Activated CD4-positive, alpha-beta memory T cell treated with anti-CD3 and anti-CD28 coated beads for 36 hours (primary cell): ENCODE measurements at places on chromosomes 5 and 9. TPM values are rescaled to one million over a fixed set of nuclear protein-coding genes. Genes with fewer than 3 reads are reported as not detected.

DNA sequence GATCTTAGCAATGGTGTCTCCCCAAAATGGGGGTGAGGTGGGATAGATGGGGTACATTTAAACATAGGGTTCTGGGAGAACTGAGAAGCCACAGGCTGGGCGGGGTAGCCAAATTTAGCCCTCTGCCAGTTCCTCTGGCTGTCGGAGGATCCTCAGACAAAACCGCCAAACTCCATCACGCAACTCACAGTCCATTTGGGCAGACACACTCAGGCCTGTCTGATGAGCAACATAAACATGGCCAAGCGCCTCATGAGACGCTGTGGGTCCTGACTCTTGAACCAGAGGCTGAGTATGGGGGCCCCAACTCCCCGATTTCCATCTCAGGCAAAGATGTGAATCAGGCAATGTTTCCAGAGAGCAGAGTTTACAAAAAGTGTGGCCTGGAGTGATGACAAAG is 162.3 kb downstream of the FGF18 start:
- no peaks in the 10 kb centered on the region for H3K36me3 ChIP-seq
- no peak overlapping the region for H3K4me3 ChIP-seq
- no peak for DNase-seq
- no peaks in the 10 kb centered on the region for H3K4me1 ChIP-seq

Gene DNAJB5
- total RNA-seq, result 12.0 TPM

Gene FOXD4L3
- total RNA-seq, result not detected

- H3K36me3 ChIP-seq, result no peaks in the 10 kb centered on the region
- no peak for DNase-seq
- H3K27ac ChIP-seq, result no peak overlapping the region
- peaks cover 3% of the 10 kb centered on the region for H3K27me3 ChIP-seq
These were observed 42.7 kb downstream of the GADD45G start for GRCh38 chr9:89647366-89648128.

DNA sequence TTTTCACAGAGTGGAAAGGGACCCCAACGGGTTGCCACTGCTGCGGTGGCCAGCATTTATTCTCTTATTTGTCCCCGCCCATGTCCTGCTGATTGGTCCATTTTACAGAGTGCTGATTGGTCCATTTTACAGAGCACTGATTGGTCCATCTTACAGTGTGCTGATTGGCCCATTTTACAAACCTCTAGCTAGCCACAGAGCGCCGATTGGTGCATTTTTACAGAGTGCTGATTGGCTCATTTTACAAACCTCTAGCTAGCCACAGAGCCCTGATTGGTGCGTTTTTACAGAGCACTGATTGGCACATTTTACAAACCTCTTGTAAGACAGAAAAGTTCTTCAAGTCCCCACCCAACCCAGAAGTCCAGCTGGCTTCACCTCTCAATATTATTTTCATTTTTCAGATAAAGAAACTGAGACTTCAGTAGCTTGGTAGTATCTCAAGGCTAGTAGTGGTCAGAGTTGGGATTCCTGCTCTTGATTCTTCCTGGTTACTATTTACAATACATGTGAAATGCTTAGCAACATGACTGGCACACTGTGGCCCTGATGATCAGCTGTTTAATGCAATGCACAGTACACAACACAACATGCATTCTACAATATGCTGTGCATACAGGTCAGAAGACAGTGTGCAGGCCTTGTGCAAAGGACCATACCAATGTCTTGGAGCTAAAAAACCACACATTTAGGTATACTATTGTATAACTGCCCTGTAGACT is 63.6 kb upstream of the BOD1 start:
- H3K36me3 ChIP-seq, result no peaks in the 10 kb centered on the region
- peaks cover 1% of the 10 kb centered on the region for H3K27me3 ChIP-seq
- no peak for DNase-seq
- H3K27ac ChIP-seq, result no peak overlapping the region

Gene ERMP1
- total RNA-seq, result 23.2 TPM

- H3K27ac ChIP-seq, result peak overlapping the region; percentile 38
- DNase-seq, result no peak
- peaks cover 31% of the 10 kb centered on the region for H3K4me1 ChIP-seq
- H3K4me3 ChIP-seq, result no peak overlapping the region
- no peaks in the 10 kb centered on the region for H3K27me3 ChIP-seq
These were observed 79.5 kb downstream of the PRRT1B start for GRCh38 chr9:131624636-131625507.

- no peak for DNase-seq
- no peak overlapping the region for H3K27ac ChIP-seq
- no peak overlapping the region for H3K4me3 ChIP-seq
- H3K36me3 ChIP-seq, result no peaks in the 10 kb centered on the region
These were observed 67.6 kb upstream of the TMC1 start for GRCh38 chr9:72453797-72454196.

GRCh38 chr5:141997358-141997960 is 15.4 kb downstream of the GNPDA1 start:
- H3K27ac ChIP-seq, result no peak overlapping the region
- H3K4me3 ChIP-seq, result no peak overlapping the region
- peaks cover 32% of the 10 kb centered on the region for H3K36me3 ChIP-seq
- no peaks in the 10 kb centered on the region for H3K27me3 ChIP-seq
- DNase-seq, result no peak

GRCh38 chr5:80139466-80139972 is 104.4 kb downstream of the THBS4 start:
- peaks cover 21% of the 10 kb centered on the region for H3K36me3 ChIP-seq
- H3K4me3 ChIP-seq, result no peak overlapping the region
- H3K27me3 ChIP-seq, result no peaks in the 10 kb centered on the region
- no peak for DNase-seq
- peaks cover 90% of the 10 kb centered on the region for H3K4me1 ChIP-seq

Gene GABRG2
- not detected for total RNA-seq

DNA sequence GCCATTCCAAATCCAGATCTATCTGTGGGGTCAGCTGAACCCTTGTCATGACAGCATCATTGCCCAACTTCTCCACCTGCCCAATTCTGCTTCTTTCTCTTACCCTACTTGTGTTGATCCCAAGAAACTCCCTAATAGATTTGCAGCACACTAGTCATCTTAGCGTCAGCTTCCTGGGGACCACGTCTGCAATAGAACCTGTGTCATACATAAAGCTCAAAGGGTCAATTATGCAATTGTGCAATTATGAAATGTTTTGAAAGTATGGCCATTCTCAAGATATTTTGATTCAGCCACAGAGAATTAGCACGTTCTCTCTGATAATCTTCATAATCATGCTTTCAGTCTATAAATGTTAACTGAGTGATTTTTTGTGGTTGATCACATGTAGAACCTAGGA is 87.4 kb upstream of the PAPPA start:
- no peaks in the 10 kb centered on the region for H3K36me3 ChIP-seq
- no peaks in the 10 kb centered on the region for H3K27me3 ChIP-seq
- H3K27ac ChIP-seq, result no peak overlapping the region
- no peaks in the 10 kb centered on the region for H3K4me1 ChIP-seq

DNA sequence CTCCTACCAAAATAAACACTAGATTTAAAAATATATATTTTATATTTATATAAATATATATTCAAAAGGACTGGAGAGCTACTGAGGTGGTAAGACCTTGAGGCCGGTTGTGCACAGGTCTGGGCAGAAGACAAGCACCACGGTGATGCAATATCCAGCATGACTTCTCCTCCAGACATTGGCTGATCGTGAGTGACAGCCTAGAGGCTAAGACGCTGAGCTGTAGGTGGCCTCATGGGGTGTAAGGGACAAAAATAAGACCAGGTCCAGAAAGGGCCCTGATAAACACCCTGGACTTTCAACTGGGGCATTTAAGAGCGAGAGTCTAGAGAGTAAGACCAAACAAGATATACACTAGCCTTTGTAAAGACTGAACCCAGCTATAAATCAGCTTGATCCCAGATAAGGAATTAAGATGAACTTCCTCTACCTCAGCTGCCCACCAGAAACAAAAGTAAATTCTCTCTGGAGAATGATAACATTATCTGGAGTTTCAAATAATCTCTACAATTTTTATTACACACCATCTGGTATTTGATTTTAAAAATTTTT is 14.2 kb upstream of the C5orf47 start:
- no peak for DNase-seq
- H3K36me3 ChIP-seq, result no peaks in the 10 kb centered on the region
- peaks cover 8% of the 10 kb centered on the region for H3K27me3 ChIP-seq
- H3K4me3 ChIP-seq, result no peak overlapping the region

Gene IL5
- 5.0 TPM for total RNA-seq

DNA sequence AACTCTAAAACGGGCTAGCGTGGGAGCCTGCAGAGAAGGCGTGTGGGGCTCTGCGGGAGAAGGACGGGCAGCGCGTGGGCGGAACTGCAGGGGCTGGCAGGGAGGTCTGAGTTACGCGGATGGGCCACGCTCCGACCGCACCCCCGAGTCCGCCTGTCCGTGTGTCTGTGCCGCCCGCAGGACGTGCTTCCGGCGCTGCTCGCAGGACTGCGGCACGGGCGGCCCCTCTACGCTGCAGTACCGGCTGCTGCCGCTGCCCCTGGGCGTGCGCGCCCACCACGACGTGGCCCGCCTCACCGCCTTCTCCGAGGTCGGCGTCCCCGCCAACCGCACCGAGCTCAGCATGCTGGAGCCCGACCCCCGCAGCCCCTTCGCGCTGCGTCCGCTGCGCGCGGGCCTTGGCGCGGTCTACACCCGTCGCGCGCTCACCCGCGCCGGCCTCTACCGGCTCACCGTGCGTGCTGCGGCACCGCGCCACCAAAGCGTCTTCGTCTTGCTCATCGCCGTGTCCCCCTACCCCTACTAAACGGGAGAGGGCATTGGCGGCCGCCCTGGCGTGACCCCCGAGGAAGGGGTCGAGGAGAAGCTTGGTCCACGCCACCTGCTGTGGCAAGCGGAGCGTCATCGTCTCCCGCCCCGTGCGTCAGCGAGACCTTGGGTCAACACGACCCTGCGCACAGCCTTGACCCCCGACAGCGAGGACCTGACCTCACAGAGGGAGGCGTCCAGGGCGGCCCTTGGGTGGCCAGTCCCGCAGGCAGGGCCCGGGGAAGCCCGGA is 11.4 kb upstream of the ASS1 start:
- no peak overlapping the region for H3K27ac ChIP-seq
- H3K27me3 ChIP-seq, result peaks cover 34% of the 10 kb centered on the region
- no peaks in the 10 kb centered on the region for H3K36me3 ChIP-seq
- peaks cover 3% of the 10 kb centered on the region for H3K4me1 ChIP-seq
- H3K4me3 ChIP-seq, result no peak overlapping the region

Gene IPPK
- 10.8 TPM for total RNA-seq

DNA sequence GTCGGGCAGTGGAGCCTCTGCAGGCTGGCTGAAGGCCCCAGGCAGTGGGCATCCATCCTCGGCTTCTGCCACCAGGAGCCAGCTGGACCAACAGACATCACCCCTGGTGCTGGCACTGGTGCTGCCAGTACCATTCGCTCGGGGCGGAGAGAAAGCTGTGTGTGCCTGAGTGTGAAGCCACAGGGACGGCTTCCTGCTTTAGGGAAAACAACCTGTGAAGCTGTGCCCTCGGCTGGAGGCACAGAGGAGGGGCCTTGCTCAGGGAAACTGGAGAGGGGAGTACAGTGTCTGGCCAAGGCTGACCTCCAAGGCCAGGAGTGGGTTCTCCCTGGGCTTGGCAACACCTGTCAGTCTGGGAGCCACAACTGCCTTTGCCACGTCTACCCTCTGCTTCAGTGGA is 38.3 kb downstream of the NEK6 start:
- peaks cover 24% of the 10 kb centered on the region for H3K4me1 ChIP-seq
- H3K4me3 ChIP-seq, result no peak overlapping the region
- no peaks in the 10 kb centered on the region for H3K27me3 ChIP-seq
- no peaks in the 10 kb centered on the region for H3K36me3 ChIP-seq
- DNase-seq, result no peak

DNA sequence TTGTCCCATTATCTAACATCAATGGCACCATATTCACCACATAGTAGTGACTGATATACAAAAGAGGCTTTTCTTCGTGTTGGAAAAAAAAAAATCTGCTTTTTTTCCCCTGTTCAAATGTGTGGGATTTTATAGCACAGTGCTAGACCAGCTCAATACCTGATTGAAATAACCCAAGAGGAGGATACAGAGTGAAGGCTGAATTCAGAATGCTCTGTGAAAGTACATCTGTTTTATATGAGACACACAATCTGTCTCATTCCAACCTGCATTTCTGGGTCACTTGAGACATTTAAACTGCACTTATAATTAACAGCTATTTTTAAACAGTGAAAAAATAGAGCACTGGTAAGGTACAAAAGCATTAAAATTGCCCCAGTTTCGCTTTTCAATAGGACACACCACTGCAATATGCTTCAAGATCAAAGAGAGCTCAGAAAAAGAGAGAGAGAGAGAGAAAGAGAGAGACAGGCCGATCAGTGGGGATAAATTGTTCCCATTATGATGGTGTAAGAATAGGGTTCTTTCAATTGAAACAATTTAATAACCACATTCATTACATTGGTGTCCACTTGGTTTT is 179.3 kb downstream of the NR2F1-AS1 start:
- DNase-seq, result no peak
- H3K27me3 ChIP-seq, result peaks cover 6% of the 10 kb centered on the region

GRCh38 chr9:134329576-134329855 is 3.3 kb downstream of the RXRA start:
- peaks cover 5% of the 10 kb centered on the region for H3K4me1 ChIP-seq
- H3K36me3 ChIP-seq, result no peaks in the 10 kb centered on the region
- no peak overlapping the region for H3K27ac ChIP-seq
- H3K27me3 ChIP-seq, result peaks cover 5% of the 10 kb centered on the region
- DNase-seq, result no peak
- H3K4me3 ChIP-seq, result no peak overlapping the region

Gene ROPN1L
- total RNA-seq, result not detected

DNA sequence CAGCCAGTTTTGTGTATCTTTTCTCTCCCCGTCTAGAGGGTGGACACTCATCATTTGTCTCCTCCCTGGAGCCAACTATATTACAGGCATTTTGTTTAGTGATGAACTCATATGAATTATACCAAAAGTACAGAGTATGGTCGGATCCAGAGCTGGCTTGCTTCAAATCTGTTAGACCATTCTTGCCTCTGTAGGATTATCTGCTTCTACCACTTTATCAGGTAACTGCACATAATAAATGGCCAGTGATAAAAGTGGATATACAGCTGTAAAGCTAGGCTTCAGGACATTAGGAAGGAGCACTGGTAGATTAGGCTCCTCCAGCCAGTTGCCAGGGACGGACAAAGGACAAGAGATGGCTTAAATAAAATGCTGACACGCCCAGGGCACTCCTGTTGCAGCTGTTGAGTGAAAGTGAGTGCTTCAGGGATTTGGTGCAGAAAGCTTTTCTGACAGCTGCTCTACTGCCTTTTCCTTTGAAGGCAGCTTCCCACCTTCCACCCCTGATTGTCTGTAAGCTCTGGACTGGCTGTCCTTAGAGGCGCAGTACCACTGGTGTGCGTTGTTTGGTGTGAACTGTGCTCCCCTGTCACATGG is 259.2 kb downstream of the PDZD2 start:
- H3K36me3 ChIP-seq, result no peaks in the 10 kb centered on the region
- H3K27ac ChIP-seq, result no peak overlapping the region
- H3K4me1 ChIP-seq, result no peaks in the 10 kb centered on the region
- no peaks in the 10 kb centered on the region for H3K27me3 ChIP-seq
